Daoy (cell line): ENCODE measurements at places on chromosomes 12 and 14. TPM values are rescaled to one million over a fixed set of nuclear protein-coding genes. Genes with fewer than 3 reads are reported as not detected.

The DHRS7 gene
- total RNA-seq = 57.2 and 77.4 TPM in 2 replicates

The GON7 gene
- total RNA-seq = 64.4 and 65.5 TPM in 2 replicates

The DLK1 gene
- total RNA-seq = 0.06 TPM in 1 of 2 replicates, not detected in the other

The ZCRB1 gene
- 52.9 and 64.9 TPM in 2 replicates for total RNA-seq

The DTX1 gene
- 0.24 and 2.3 TPM in 2 replicates for total RNA-seq

The SSTR1 gene
- not detected in 2 replicates for total RNA-seq

The PPM1A gene
- total RNA-seq = 21.3 and 33.0 TPM in 2 replicates

DNA sequence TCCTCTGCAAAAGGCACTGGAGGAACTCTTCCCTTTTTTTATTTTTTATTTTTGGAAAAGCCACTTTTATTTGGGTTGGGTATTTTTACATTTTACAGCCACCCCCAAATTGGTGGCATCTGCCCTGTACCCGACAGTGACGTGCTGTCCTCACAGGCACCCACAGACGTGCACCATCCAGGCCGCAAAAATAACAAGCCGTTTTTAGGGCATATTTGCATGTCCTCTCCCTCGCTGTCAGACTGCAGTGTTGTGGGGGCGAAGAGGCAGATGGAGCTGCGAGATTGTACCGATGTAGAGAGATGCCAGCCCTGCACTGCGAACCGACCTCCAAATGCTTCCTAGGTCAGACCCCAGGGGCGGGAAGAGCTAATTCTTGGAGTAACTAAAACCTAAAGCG is 12.2 kb downstream of the JDP2 start:
- no peak for DNase-seq

- DNase-seq = no peak
Measured at GRCh38 chr12:65308006-65308405, 29.5 kb downstream of the MSRB3 start.

DNA sequence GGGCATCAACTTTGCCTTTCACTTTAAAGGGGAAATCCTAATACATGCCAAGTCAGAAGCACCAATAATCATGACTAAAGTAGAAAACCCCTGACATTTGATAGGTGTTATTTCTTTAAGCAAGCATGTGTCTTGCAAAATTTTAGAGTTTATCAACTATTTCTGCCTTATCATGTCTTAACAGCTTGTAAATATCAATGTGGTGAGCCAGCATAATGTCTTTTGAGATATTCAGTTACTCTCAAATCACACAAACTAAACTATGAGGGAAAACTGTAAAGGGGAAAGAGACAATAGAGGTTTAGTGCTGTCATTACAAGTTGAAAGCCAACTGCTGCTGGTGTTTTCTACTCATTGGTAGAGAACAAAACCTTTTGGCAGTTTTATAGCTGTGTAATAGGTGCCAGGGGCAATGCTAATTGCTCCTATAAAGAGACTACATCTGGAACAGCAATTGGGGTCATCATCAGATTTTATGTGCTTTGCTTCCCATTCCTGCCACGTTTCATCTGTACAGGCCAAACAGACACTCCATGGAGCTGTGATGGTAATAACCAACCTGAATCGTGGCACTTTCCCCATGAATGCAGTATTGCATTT is 1027.4 kb downstream of the FSCB start:
- DNase-seq = no peak

GRCh38 chr14:72222046-72222445 is 289.8 kb downstream of the RGS6 start:
- DNase-seq = no peak

- DNase-seq = no peak
Measured at GRCh38 chr12:113697651-113698509, 226.2 kb upstream of the LHX5 start.

GRCh38 chr12:32507942-32508320 is 108.6 kb downstream of the FGD4 start:
- DNase-seq = no peak

- peak; percentile 46 for DNase-seq
Measured at GRCh38 chr14:100587763-100588411, 670 bp upstream of the BEGAIN start.

DNA sequence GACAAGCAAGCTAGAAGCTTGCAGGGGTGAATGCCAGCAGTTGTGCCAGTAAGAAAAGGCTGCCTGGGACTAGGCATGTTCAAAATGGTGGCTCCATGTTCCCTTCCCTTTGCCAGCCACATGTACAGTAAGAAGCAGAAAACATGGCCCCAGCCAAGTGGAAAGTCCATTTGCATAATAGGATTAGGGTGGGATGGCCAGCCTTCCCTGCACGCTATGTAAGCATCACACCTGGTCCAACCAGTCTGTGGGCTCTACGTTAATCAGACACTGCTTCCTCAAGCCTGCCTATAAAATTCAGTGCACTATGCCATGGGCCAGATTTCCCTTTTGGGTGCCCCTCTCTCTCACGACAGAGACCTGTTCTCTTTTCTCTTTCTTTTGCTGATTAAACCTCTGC is 288.4 kb downstream of the GXYLT1 start:
- no peak for DNase-seq

- no peak for DNase-seq
Measured at GRCh38 chr14:38316922-38317321, 61.0 kb upstream of the CLEC14A start.
